ENCODE measurements at places on chromosomes 1 and 21. TPM values are rescaled to one million over a fixed set of nuclear protein-coding genes. Genes with fewer than 3 reads are reported as not detected.

- no peaks in the 10 kb centered on the region for H3K4me1 ChIP-seq
- H3K27ac ChIP-seq, result no peak overlapping the region
- DNase-seq, result no peak
- H3K4me3 ChIP-seq, result no peak overlapping the region
- no peaks in the 10 kb centered on the region for H3K36me3 ChIP-seq
Observed at GRCh38 chr1:38932571-38932970, 9.1 kb downstream of the RHBDL2 start.

DNA sequence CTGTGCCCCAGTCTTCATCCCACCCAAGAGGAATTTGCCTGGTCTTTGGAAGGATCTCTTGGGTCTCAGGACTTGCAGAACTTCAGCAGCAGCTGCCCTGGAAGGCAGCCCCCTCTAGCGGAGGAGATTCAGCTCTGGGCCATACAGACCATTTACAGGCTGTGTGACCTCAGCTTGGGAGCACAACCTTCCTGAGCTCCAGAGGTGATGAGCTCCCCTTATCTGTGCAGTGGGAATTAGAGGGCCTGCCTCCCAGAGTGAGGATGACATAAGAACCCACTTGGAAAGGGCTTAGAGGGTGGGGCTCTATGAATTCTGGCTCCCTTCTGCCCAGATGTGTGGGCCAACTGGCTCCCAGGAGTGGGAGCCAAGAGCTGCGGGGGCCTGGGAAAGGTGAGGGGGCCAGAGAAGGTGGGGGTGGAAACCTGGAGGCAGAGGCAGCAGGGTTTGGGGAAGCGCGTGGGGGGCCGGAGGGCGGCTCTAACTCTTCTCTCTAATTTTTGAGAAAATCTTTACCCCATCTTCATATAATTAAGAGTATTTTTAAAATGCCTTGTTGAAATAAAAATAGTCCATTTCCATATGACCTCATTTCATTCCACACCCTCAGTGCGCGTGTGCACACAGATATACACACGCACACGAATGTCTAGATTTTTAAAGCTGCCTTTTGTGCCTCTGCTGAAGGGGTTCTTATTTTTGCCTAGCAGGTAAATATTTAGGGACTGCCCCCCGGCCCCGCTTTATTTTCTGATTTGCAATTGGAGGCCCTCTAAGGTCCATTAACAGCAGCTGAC, 21.5 kb downstream of the EPHB2 start:
- no peak for DNase-seq
- H3K36me3 ChIP-seq, result no peaks in the 10 kb centered on the region
- no peaks in the 10 kb centered on the region for H3K27me3 ChIP-seq
- no peaks in the 10 kb centered on the region for H3K4me1 ChIP-seq

- H3K4me1 ChIP-seq, result peaks cover 60% of the 10 kb centered on the region
- H3K36me3 ChIP-seq, result peaks cover 80% of the 10 kb centered on the region
- peak overlapping the region; percentile 73 for H3K27ac ChIP-seq
- H3K27me3 ChIP-seq, result no peaks in the 10 kb centered on the region
- H3K4me3 ChIP-seq, result no peak overlapping the region
- no peak for DNase-seq
Observed at GRCh38 chr1:209835782-209836298, 8.1 kb downstream of the UTP25 start.

GRCh38 chr1:221886743-221887414, 145.0 kb upstream of the DUSP10 start:
- peaks cover 14% of the 10 kb centered on the region for H3K27me3 ChIP-seq
- peaks cover 7% of the 10 kb centered on the region for H3K4me1 ChIP-seq
- H3K27ac ChIP-seq, result no peak overlapping the region

DNA sequence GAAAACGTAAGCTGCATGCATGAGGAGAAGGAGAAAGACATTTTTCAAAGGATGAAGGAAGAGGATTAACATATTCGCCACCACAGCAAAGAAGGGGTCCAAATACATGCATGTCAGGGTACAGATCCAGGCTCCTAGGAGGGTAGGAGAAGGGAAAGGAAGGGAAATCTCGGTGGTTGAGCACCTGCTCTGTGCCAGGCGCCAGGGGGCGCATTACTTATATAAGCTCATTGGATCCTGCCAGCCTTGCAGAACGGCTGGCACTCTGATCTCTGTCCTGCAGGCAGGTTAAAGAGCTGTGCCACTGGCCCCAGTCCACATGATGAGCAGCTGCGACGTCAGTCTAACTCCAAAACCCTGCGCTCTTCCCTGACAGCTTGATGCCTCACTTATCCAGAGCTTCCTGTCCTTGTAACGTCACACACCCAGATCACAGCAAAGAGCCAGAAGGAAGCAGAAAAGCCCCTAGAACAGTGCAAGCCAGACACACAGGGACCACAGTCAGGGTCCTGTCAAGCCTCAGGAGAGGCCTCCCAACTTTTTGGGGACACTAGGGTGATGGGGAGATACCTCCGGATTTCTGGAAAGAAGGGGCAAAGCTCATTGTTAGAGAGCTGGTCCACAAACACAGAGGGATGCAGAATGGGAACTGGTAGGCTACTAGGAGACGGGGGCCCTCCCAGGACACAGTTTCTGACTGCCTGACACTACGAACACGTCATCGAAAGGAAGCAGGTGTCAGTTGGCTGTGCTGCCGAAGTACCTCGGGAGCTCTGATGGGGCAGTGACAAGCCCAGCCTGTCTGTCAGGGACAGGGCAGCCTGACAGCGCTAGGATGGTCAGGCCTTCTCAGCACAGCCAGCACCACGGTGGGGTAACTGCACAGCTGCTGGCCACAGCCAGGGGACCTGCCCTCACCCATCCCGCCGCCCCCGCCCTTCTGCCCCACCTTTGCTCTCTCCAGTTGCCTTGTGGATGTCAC, 99.1 kb downstream of the BEND5 start:
- H3K27me3 ChIP-seq, result peaks cover 4% of the 10 kb centered on the region
- H3K4me3 ChIP-seq, result no peak overlapping the region
- no peak for DNase-seq
- H3K4me1 ChIP-seq, result peaks cover 4% of the 10 kb centered on the region
- H3K36me3 ChIP-seq, result no peaks in the 10 kb centered on the region
- no peak overlapping the region for H3K27ac ChIP-seq

GRCh38 chr21:29656504-29657239, 283.1 kb downstream of the GRIK1 start:
- peak overlapping the region; percentile 82 for H3K27ac ChIP-seq
- DNase-seq, result peak; percentile 14
- H3K36me3 ChIP-seq, result peaks cover 2% of the 10 kb centered on the region
- H3K27me3 ChIP-seq, result no peaks in the 10 kb centered on the region
- H3K4me1 ChIP-seq, result peaks cover 39% of the 10 kb centered on the region

DNA sequence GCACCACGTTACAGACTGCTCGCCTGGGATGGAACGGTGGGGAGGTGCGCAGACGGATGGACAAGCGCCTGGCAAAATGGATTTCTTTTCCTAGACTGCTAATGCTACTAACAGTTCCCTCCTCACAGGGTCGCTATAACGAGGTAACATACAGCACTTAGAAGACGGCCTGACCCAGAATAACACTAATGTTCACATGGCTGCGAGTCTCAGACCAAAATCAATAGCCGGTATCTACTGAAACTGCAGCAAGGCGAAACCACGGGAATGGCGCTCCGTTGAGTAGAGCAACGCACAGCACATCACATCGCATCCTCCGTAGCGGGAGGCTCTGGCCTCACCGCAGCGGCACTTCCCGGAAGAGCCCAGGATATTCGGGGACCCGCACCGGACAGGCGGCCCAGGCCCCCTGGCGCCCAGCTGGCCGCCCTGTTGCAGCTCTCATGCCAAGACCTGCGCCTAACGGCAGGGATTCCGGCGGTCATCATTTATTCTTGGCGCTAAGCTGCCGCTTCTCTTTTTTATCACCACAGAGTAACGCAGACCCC, 46.6 kb downstream of the VPS26C start:
- peak overlapping the region; percentile 91 for H3K27ac ChIP-seq
- H3K4me3 ChIP-seq, result peak overlapping the region; percentile 90
- peaks cover 42% of the 10 kb centered on the region for H3K4me1 ChIP-seq
- peak; percentile 36 for DNase-seq
- peaks cover 31% of the 10 kb centered on the region for H3K36me3 ChIP-seq

DNA sequence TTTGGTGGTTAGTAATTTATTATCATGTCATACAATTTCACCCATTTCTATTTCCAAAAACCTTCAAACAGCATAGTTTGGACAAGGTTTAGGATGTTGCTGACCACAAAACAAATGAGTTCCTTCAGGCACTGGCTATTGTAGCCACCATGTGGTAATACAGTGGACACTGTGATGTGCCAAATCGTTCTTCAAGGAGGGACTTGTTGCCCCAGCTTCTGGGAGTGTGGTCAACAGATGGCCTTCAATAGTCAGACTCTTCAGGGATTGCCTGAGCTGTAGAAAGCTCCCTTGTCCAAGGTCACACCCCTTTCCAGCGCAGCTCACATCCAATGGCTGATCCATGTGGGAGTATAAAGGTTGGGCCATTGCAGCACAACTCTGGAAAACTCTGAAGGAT, 2.6 kb downstream of the PDE4B start:
- H3K36me3 ChIP-seq, result peaks cover 2% of the 10 kb centered on the region
- peaks cover 56% of the 10 kb centered on the region for H3K27me3 ChIP-seq
- peaks cover 11% of the 10 kb centered on the region for H3K4me1 ChIP-seq
- no peak for DNase-seq
- H3K4me3 ChIP-seq, result no peak overlapping the region

DNA sequence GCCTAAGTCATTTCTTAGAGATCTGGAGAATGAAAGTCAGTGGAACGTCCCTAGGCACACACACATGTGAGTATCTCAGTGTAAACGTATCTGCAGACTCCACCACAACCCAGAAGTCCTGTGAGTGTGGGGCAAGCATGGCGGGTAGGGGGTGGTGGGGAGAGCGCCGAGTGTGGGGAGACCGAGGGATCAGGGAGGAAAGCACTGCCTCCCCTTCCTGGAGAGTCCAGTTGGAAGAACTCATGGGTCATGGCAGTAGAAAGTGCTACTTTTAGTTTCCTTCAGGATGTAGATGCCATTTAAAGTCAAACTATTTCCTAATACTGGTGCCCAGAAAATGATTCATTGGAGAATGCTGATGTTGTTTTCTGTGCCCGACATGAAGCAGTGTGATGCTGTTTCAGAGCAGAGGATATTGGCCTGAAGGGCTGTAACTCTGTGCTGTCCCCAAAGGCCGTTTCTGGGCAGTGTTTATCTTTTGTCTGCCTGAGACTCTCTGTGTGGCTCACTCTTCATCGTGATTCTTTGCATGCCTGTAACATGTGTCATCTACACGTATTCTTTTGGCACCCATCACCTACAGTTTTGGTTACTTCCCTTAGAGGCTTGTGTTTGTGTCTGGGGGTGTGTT, 45.7 kb upstream of the TSPAN2 start:
- peaks cover 7% of the 10 kb centered on the region for H3K4me1 ChIP-seq
- no peaks in the 10 kb centered on the region for H3K36me3 ChIP-seq
- no peak overlapping the region for H3K4me3 ChIP-seq
- H3K27me3 ChIP-seq, result peaks cover 6% of the 10 kb centered on the region
- DNase-seq, result no peak

- H3K27me3 ChIP-seq, result peaks cover 20% of the 10 kb centered on the region
- no peak for DNase-seq
- no peaks in the 10 kb centered on the region for H3K36me3 ChIP-seq
- peaks cover 16% of the 10 kb centered on the region for H3K4me1 ChIP-seq
- no peak overlapping the region for H3K27ac ChIP-seq
Observed at GRCh38 chr1:17181781-17182464, 23.0 kb upstream of the PADI1 start.

DNA sequence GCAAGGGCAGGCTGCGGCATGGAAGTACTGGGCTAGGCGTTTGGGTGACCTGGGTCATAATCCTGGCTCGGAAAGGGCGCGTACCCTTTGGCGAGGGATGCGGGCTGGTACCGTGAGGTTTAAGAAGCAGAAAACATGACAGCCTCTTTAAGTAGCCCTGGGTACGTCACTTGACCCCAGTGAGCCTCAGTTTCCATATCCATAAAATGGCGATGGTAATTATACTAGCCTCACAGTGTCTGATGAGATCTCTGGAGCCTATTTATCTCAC, 700 bp downstream of the PIGV start:
- H3K4me1 ChIP-seq, result peaks cover 76% of the 10 kb centered on the region
- peaks cover 1% of the 10 kb centered on the region for H3K27me3 ChIP-seq
- peaks cover 14% of the 10 kb centered on the region for H3K36me3 ChIP-seq
- DNase-seq, result no peak
- peak overlapping the region; percentile 97 for H3K4me3 ChIP-seq

- H3K27ac ChIP-seq, result no peak overlapping the region
- H3K4me3 ChIP-seq, result no peak overlapping the region
- no peak for DNase-seq
- H3K4me1 ChIP-seq, result peaks cover 10% of the 10 kb centered on the region
Observed at GRCh38 chr1:51525295-51525694, 6.2 kb upstream of the EPS15 start.

DNA sequence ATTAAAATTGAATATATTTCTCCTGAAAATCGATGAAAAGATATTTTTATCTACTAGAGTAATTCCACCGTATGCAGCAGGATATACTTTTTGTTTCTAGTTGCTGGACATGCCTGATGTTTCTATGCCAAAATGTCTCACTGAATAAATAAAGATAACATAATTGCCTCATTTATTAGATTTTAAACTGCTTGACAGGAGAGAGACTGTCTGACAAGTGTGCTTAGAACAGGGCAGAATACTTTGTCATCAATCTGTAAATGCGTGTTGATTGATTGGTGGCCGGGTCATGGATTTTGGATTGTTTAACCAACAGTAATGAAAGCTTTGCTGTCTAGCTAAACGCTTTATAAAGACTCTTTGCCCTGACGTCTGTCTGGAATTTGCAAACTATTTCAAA, 339.0 kb downstream of the CHRM3 start:
- H3K36me3 ChIP-seq, result peaks cover 4% of the 10 kb centered on the region
- DNase-seq, result no peak
- no peak overlapping the region for H3K27ac ChIP-seq

DNA sequence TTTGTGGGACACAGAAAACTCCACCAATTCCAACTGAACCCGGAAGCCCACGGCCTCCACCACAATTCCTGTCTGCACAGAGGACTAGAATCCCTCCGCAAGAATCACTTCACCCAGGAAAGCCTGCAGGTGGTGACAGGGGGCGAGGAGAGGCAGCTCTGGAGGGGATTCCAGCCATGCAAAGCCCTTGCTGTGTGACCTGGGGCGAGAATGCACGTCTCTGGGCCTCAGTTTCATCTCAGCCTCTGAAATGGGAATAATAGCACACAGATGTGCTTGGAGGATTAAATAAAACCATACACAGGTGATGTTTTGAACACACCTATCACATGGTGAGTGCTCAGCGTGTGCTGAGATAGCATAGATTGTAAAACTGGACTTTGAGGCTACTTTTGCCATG, 14.1 kb downstream of the FBXO2 start:
- H3K27ac ChIP-seq, result no peak overlapping the region
- no peaks in the 10 kb centered on the region for H3K4me1 ChIP-seq
- no peak for DNase-seq
- H3K27me3 ChIP-seq, result peaks cover 3% of the 10 kb centered on the region
- no peaks in the 10 kb centered on the region for H3K36me3 ChIP-seq

IFNAR2 gene
- 33.5 TPM for total RNA-seq

PPM1J gene
- 1.1 TPM for total RNA-seq

FAM131C gene
- total RNA-seq, result 0.57 TPM

UTS2 gene
- total RNA-seq, result not detected

OR2T1 gene
- not detected for total RNA-seq

GBP1 gene
- 39.5 TPM for total RNA-seq

SLC50A1 gene
- total RNA-seq, result 47.7 TPM

BTBD8 gene
- total RNA-seq, result 0.91 TPM

Measured in activated T-helper 1 cell treated with anti-CD3 and anti-CD28 coated beads, Interleukin-12 subunit alpha, Interleukin-12 subunit beta, Interleukin-2, Interleukin-4 antibody, amounts not matched to agents 30 ng/mL and 10 ng/mL and 1 ng/mL, durations not matched to agents 14 hours and 24 hours and 36 hours (primary cell).